Activated naive CD4-positive, alpha-beta T cell (primary cell): ENCODE measurements at places on chromosomes 6 and 20.

GRCh38 chr6:139588076-139588639, 213.7 kb upstream of the CITED2 start:
- DNase-seq, result no peak

GRCh38 chr6:132210886-132211563, 190.2 kb downstream of the MOXD1 start:
- DNase-seq, result no peak

- DNase-seq, result no peak
These were observed 267.9 kb upstream of the SASH1 start for GRCh38 chr6:148074738-148075137.

- no peak for DNase-seq
These were observed 1.8 kb upstream of the YTHDF1 start for GRCh38 chr20:63217706-63218105.

DNA sequence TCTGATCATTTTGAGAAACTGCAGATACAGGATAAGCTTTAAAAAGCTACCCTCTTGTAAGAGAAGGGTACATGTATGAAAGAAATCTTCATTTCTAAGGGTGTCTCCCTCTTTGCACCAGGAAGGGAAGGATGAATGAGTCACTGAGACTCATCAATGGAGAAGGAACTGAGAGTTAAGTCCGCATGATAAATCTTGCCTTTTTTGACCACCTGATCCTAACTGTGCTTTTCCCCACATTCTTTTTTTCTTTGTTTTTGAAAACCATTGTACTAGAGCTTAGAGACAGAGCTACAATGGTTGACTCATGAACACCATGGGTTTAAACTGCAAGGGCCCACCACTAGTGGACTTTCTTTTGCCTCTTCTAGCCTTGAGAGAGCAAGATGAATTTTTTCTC, 353.0 kb upstream of the RGS17 start:
- no peak for DNase-seq

DNA sequence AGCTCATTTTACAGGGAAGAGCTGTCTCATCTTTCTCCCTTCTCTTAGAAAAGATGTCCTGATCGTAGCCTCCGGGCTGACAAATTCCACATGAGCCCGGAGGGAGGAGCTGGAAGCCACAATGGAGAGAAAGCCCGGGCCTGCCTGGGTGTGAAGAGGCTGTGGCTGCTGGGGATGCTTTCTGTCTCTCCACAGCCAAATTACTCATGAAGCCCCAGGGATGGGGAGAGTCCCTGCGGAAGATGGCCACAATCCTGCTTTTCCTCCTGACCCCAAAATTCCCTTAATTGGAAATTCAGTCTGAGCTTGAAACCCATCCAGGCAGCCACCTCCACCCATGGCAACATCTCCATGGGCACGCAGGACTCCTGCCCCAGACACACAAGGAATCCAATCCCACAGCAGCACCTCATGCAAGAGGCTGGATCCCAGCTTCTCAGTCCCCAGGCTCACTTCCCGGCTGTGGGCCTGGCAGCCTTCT, 32.4 kb downstream of the JPH2 start:
- DNase-seq, result no peak

GRCh38 chr6:105997482-105997881, 88.7 kb upstream of the PRDM1 start:
- DNase-seq, result no peak

DNA sequence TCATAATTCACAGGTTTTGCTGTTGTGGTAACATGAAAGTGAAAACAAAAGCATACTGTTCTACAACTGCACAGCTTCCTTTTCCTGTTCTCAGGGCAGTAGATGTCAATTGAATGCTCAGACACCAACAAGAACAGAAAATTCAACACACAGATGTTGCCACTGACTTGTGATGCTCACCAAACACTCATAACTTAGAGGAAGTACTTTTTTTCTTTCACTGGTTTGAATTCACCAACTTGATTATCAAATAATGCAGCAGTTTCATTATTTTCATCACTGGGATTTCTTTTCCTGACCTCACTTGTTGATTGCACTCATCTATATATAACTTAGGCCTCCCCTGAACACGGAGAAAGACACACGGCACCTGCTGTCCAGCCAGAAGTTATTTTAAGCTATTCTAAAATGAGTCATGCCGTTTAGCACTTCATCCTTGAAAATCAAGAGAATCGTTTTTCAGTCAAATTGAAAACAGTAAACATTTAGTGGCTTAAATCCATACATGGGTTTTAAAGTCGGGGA, 949 bp downstream of the TXLNB start:
- DNase-seq, result no peak

DNA sequence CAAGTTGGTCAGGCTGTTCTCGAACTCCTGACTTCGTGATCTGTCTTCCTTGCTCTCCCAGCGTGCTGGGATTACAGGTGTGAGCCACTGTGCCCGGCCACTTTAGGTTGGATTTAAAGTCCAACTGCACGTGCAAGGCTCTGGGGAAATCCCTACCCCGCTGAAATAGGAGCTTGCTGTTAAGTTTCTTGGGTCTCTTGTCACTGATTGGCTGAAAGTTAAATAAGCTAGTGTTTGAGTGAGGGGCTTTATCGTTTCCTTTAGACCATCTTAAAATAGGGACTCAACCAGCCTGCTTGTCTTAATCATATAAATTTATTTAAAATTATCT, 11.1 kb upstream of the SERINC1 start:
- DNase-seq, result no peak

DNA sequence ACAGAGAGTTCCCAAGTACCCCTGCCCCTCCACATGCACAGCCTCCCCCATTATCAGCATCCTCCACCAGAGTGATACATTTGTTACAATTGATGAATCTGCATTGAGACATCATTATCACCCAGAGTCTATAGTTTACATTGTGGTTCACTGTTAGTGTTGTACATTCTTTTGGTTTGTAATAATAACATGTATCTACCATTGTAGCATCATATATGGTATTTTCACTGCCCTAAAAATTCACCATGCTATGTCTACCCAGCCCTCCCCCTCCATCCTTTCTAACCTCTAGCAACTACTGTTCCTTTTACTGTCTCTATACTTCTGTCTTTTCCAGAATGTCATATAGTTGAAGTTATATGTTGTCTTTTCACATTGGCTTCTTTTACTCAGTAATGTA, 273.9 kb upstream of the RNF217 start:
- no peak for DNase-seq

DNA sequence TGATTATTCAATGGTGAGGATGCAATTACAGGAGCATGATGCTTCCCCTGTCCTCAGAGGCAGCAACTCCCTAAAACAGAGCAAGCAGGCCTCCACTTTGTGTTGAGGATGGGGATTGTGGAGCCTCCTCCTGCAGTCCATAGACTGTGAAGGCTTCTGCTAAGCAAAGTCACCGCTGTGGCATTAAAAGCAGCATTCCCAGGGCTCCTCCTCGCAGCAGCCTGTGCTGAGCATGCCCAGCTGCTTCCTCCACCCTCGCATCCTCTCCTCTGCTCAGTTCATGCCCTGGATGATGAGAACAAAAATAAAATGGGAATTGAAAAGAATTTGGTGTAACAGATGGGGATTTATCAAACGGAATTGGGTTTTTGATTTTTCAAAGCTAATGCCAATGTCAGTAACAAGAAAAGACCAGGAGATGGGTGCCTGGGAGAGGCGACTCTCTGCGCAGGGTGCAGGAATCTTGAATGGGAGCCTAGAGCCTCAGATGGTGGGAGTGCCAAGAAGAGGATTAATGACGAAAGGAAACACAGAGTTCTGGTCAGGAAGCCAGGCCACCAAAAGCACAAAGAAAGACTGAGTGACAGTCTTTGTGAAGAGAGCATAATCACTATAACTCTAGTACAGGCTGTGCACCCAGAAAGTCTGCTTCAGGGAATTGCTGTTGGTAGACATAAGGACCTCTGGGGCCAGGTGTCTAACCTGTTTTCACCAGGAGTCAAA, 347.6 kb downstream of the TPBG start:
- no peak for DNase-seq

GRCh38 chr20:32418376-32418775, 60.2 kb downstream of the ASXL1 start:
- DNase-seq, result no peak

DNA sequence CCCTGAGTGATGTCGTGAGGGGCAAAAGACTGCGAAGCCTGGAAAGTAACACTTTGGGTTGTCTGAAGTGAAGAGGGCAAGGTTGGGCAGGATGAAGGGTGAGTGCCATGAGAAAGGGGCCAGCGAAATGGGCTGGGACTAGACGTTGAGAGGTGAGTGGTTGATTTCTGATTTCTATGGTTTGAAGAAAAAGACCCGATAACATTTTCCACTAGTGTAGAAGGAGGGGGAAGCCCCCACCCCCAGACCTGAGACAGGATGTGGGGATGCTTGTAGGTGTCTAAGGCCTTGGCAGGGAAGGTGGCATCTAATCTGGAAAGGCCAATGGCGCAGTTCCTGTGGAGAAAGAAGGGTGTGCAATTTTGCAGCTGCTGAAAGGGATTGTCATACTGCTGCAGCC, 25.3 kb upstream of the KIF3B start:
- DNase-seq, result peak; percentile 4

DNA sequence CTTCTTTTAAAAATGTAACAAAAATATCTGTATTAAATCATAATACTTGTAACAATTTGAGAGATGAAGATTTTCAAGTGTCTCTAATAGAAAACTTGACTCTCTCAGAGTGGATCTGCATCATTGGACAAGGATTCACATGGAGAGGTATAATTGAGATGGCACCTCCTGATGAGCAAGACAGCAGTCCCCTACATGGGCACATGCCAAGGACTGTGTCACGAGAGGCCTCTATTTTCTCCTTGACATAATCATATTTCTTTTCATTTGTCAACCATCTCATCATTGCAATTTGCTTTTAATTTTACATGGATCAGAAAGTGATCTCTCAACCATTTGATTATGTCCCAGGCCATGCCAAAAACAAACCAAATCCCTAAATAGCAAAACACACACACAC, 206.8 kb upstream of the THEMIS start:
- DNase-seq, result no peak

DNA sequence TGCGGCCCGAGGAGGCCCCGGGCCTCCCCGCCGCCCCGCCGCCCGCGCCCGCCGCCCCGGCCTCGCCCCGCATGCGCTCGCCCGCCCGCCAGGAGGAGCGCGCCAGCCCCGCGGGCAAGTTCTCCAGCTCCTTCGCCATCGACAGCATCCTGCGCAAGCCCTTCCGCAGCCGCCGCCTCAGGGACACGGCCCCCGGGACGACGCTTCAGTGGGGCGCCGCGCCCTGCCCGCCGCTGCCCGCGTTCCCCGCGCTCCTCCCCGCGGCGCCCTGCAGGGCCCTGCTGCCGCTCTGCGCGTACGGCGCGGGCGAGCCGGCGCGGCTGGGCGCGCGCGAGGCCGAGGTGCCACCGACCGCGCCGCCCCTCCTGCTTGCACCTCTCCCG, 1.5 kb downstream of the FOXQ1 start:
- DNase-seq, result no peak

- DNase-seq, result no peak
These were observed 4.0 kb upstream of the NNAT start for GRCh38 chr20:37516811-37517750.

DNA sequence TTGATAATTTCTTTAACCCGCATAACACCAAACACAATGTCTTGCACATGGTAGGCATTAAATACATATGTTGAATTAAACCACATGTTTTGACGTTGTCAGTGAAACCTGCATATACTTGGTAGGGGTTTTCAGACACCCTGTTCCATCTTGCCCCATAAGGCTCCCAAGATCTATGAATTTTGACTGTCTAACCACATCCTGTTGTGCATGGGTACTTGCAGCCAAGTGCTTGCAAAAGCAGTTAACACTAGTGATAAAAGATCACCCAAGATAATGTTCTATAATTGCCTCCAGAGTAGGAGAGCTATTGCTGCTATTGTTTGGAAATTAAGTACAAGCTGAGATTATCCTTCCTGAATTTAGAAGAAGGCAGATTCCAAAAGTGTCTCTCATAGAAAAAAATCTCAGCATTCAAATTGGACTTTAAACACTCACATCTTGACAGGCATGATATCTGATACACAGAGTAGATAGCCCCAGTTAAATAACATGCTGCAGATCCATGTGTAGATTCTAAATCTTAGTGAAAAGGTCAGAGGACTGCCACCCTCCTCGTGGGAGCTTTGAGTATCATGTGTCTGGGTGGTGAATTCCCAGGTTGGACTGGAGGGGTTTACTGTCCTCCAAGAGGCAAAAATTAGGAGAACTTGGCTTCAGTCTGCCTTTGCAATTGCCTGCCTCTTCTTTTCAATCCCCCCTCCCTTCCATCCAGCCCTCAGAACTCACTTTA, 25.8 kb upstream of the CCN6 start:
- no peak for DNase-seq

- DNase-seq, result no peak
These were observed 6.5 kb upstream of the NCOA6 start for GRCh38 chr20:34831936-34832335.

DNA sequence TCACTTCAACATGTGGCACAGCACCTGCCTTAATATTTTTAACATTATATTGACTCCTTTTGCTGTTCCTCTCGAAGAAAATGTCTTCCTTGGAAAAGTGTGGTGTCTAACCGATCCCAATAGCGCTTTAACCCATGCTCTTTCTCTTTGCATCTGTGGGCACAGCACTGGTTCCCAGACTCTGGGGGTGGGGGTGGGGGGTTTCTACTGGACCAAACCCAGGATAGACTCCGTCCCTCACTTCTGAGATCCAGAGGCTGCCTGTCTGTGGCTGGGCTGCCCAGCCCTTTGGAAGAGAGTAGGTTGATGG, 3.9 kb upstream of the ZNF292 start:
- no peak for DNase-seq

DNA sequence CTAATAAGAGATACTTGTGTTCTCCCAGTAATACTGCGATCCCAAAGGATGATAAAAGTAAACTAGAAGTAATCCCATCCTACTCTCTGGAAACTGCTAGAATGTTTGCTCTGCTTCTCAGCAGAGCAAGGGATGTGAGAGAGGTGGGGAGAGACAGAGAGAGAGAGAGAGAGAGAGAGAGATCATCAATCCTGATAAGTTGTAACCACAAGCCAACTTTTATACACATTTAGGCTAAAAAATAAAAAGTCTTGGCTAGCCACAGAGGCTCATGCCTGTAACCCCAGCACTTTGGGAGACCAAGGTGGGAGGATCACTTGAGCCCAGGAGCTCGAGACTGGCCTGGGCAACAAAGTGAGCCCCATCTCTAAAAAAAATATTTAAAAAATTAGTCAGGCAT, 16.0 kb upstream of the TRIM38 start:
- no peak for DNase-seq

DNA sequence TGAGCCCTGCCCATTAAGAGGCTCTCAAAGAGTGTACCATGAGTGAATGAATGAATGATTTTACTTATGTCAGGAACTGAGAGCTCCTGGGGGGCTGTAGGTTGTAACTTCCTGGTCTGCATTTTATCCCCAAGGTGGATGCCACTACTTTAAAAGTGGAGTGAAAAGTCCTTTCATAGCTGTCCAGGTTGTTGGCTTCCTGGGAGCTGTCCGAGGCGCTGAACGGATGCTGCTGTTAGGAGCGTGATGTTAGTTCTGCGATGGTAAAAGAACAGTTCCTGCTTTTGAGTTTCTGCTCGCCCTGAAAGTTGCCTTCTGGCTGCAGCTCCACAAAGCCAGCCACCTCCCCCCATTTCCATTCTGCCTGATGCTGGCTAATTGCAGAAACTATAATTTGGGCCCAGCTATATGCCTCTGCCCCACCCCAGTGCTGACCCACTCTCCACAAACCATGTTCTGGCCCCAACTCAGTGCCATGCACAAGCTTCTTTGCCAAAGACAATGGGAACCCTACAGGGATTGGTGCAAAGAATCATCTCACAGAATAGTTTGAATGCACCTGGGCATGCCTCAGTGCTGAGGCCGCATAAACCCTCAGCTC, 330.9 kb upstream of the CDH4 start:
- no peak for DNase-seq
